ENCODE measurements at places on chromosomes 7 and 10.

- no peak for DNase-seq
These were observed 133.2 kb upstream of the TBX20 start for GRCh38 chr7:35386816-35387706.

- no peak for DNase-seq
These were observed 77.9 kb downstream of the INSIG1 start for GRCh38 chr7:155375337-155376277.

- DNase-seq, result no peak
These were observed 137.0 kb downstream of the RAPGEF5 start for GRCh38 chr7:22219739-22220493.

GRCh38 chr10:43390759-43391158 lies 18.2 kb downstream of the HNRNPF start:
- DNase-seq, result no peak

DNA sequence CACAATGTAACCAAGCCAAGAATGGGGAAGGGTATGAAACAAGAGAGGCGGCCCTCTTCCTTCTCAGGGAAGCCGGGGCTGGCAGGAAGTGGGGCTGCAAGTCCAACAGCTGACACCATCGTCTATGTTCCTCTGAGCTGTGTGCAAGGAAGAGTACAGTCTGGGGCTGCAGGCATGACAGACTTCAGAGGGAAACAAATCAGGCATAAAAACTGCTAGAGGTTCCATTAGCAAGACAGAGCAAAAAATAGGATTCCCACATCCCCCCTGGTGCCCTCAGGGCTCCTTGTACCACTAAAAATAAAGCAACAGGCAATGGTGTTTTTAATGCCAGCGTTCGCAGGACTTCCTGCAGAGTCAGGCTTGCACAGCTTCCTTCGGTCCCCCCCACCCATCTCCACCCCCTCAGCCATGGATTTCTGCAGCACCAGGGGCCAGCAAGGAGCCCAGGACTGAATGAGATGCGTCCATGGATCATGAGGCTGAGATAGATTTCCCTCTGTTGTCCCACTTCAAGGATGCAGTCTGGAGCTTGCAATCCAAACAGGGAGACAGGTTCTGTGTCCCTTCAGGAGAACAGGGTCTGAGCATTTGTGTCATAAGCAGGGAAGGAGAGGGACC lies 34.6 kb downstream of the KCNMA1 start:
- DNase-seq, result no peak

DNA sequence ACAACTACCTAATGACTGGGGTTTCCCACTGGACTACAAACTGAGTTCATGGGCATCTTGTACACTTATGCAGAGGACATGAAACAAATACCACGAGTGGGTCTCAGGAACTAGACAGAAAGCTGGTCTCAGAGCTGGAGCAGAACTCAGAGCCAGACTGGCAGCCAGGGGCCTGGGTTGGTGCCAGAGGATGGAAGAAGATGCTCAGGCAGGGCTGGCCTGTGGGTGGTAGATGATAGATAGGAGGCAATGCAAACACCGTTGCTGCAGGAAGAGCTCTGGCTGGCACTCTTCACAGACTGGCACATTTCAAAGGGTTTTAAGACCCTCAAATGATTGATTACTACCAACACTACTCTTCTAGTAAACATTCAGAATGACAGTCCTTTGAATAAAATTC lies 28.8 kb downstream of the ENO4 start:
- no peak for DNase-seq

DNA sequence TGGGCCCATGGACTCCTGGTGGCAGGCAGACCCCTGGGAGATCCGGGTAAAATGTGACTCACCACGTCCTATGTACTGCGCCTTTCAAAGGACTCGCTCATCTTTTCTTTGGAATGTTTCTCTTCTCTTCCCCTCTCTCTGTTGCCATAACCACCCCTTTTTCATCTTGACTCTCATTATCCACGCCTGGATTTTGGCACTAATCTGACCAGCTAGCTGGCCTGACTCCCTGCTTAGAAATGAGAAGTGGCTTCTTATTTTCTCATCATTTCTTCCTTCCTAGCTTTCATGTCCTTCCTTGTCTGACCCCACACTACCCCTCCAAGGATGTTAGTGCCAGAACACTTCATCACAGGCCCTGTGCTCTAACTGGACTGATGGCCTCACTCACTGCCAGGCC lies 98.0 kb upstream of the FAM171A1 start:
- no peak for DNase-seq

GRCh38 chr7:46452561-46453135 lies 531.6 kb upstream of the IGFBP3 start:
- DNase-seq, result no peak

GRCh38 chr7:35248576-35249536 lies 5.0 kb downstream of the TBX20 start:
- DNase-seq, result no peak

DNA sequence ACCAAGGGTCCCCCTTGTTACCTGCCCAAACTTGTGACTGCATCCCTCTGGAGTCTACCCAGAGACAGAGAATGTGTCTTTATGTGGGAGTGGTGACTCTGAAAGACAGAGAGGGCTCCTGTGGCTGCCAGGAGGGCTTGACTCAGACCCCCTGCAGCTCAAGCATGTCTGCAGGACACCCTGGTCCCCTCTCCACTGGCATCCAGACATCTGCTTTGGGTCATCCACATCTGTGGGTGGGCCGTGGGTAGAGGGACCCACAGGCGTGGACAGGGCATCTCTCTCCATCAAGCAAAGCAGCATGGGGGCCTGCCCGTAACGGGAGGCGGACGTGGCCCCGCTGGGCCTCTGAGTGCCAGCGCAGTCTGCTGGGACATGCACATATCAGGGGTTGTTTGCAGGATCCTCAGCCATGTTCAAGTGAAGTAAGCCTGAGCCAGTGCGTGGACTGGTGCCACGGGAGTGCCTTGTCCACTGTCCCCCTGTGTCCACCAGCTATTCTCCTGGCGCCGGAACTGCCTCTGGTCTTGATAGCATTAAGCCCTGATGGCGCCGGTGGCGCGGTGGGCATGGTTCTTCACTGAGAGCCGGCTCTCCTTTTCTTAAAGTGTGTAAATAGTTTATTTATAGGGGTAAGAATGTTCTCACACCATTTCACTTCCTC lies 19.4 kb upstream of the SH2D4B start:
- DNase-seq, result no peak

DNA sequence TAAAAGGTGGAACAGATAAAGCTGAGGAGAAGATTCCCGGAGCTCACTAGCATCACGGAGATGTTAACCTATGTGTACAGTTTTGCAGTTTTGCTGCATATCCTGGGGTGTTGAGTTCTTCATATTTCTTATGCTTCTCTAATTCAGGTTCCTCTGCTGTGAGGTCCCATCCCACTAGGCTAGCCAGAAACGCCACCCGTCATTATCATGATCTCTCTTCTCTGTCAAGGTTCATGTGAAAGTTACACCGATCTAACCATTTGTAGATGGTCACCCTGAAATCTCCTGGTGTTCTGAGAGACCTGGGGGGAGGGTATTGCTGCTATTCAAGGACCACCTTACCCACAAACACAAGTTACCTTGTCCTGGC lies 136.3 kb downstream of the CCDC71L start:
- DNase-seq, result no peak

DNA sequence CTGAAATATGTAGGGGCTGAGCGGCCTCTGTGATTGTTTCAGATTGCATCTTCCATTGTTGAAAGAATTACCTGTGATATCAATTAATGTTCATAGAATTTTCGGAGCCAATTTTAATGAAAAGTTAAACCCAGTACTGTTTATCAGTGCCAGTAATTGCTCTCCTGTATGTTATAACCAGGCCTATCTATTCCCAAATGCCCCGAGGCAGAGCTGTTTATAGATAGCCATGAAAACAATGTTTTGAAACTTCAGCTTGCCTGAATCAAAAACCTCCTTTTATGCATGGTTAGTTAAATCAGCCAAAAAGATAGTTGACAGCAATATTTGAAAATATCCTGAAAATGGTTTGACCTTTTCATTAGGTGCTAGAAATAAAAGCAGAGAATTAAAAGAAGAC lies 50.1 kb upstream of the HDAC9 start:
- peak; percentile 73 for DNase-seq

DNA sequence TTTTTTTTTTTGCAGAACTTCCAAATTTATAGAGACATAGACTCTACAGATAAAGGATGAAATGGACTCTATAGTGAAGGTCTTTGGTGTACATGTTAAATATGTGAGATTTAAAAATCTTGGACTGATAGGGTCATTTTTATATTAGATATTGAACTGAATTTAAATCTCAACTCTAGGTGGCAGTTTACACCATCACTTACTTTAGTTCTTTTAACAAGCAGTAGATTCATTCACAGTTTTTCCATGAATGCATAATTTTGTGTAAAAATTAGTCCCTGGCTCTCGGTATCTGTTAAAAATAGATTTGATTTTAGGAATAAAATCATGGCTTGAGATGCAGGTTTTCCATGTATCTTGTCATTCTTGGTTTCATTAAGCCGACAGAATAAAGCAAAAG lies 31.1 kb upstream of the SNX13 start:
- DNase-seq, result no peak

- peak; percentile 67 for DNase-seq
These were observed 163.7 kb downstream of the SEMA3D start for GRCh38 chr7:85023066-85023712.

GRCh38 chr10:97159646-97160305 lies 26.0 kb downstream of the SLIT1 start:
- DNase-seq, result no peak

GRCh38 chr10:98045785-98046389 lies 15.5 kb upstream of the CRTAC1 start:
- DNase-seq, result peak; percentile 51

DNA sequence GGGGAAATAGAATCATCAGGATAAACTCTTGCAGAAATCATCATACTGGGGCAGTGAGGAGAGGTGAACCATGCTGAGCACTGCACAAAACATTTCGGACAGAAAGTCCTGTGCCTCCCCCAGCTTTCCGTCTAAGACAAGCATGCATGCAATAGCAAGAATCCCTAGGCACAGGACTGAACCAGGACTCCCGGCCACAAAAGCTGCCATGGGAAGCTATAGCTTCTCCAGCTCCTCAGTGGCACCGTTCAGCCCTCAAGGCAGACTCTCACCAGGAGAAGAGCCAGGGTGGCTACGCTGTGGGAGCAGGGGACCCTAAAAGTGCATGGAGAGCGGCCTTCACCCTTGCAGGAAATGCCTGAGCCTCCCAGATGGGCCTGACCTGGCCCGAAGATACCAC lies 70.8 kb downstream of the ASB13 start:
- DNase-seq, result no peak

DNA sequence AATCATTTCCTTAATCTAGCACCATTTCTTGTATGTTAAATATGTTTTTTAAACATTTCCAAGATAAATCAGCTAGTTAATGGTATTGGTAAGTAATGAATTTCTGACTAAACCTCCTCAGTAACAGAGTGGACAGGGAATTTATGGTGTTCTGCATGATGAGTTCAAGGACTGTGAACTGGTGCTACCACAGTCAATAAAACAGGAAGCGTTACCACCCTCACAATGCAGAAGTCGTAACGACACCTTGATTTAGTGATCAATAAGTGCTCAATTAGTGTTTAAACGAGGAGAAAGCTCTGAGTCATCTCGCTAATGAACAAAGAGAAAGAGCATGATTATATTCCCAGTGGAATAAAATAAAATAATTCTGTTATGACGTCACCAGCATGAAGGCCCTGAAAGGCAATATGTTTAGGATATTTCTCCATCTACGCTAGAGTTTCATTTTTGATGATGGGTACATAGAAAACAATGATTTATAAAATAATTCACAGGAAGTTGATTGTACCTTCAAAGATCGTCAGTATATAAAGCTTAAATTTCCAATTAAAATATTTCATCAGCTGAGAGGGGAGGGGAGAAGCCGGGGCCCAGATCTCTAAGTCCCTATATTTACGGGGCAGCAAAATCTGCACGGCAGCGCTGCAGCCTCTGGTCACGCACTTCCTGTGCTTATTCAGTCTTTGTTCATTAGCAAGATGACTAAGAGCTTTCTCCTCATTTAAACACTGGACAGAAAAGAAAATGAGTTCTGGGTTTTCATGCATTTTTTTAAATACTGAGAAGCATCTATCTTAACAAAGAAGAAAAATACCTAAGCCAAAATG lies 400.5 kb downstream of the PTPRN2 start:
- DNase-seq, result no peak

DNA sequence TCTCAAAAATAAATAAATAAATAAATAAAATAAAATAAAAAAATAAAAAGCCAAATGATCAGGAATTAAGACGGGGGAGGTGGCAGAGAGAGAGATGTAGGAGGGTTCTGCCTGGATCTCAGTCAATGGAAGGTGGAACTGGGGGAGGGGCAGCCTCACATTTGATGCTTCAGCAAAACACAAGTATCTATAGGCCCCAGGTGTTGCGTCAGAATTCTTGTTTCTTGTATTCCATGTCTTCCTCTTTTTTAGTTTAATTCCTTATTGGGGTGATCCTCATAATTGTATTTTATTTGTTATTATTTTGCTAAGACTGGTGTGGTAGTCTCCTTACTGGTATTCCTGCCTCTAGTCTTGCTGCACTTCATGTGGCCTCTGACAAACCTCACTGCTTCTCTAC lies 41.4 kb upstream of the SMARCD3 start:
- no peak for DNase-seq

DNA sequence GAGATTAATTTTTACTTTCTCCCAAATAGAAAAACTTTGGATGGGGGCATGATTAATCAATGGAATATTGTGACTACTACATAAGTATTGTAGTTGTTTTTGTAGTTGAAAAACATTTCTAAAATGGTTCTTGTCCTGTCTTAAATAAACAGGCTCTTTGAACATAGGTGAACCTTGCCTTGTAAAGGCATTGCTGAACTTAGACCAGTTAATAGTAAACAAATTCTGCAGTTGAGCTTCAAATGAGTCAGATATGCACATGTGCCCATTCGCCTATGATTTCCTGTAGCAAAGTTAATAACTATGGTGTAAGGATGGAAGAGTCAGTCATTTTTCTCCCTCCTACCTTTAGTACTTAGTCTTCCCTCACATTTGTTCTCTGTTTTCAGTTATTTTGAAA lies 22.6 kb downstream of the CUTC start:
- no peak for DNase-seq

GRCh38 chr10:73219384-73219783 lies 27.7 kb downstream of the DNAJC9 start:
- DNase-seq, result no peak

GRCh38 chr10:94521276-94522250 lies 24.0 kb upstream of the HELLS start:
- DNase-seq, result no peak

DNA sequence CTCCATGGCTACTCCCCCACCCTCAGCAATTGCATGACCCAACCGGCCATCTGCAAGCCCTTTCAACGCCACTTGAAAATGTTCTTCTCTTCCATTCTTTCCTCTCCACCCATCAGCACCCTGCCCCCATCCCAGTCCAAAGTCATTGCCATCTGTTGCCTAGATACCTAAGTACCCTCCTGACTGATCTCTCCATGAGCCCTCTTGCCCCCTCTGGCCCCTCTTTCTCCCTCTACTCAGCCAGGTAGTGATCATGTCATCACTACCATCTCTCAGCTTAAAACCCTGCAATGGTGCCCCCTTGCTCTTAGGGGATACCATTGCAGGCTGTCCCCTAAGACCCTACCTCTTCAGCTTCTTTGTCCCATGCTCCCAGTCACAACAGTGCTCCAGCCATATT lies 30.5 kb upstream of the BTRC start:
- no peak for DNase-seq
